ENCODE measurements at places on chromosomes 13 and 19.

- peak; percentile 86 for DNase-seq
Observed at GRCh38 chr19:43446746-43447489, 18.5 kb downstream of the LYPD3 start.

- DNase-seq, result peak; percentile 55
Observed at GRCh38 chr19:55677572-55678028, 2.6 kb downstream of the EPN1 start.

- DNase-seq, result peak; percentile 73
Observed at GRCh38 chr13:29707876-29708543, 112.5 kb upstream of the SLC7A1 start.

GRCh38 chr13:47901441-47901840 is 99.6 kb downstream of the SUCLA2 start:
- no peak for DNase-seq

DNA sequence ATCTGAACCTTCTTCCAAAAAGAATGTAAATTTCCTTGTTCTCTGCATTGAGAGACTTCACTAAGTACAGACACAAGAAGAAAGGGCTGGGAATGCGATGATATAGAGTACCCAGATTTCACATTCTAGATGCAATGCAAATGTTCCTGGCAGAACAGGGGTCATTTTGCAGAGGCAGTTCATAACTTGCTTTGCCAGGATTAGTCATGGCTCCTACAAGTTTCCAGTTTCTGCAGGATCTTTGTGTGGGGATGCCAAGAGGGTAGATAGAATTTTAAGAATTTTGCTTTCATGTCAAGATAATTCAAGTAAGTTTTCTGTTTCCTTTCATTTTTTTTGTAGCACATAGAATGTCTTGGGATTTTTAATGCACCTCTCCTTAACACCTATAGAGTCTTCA is 181.2 kb downstream of the FGF9 start:
- no peak for DNase-seq

- no peak for DNase-seq
Observed at GRCh38 chr13:97234742-97235141, 12.6 kb downstream of the MBNL2 start.

GRCh38 chr13:95039415-95039814 is 261.8 kb downstream of the ABCC4 start:
- DNase-seq, result no peak

- DNase-seq, result peak; percentile 13
Observed at GRCh38 chr13:51158880-51159518, 47.9 kb upstream of the C13orf42 start.

GRCh38 chr13:45537516-45537915 is 72.8 kb downstream of the COG3 start:
- DNase-seq, result peak; percentile 20

- DNase-seq, result peak; percentile 2
Observed at GRCh38 chr13:59710996-59711701, 452.6 kb downstream of the DIAPH3 start.

- peak; percentile 84 for DNase-seq
Observed at GRCh38 chr19:15091918-15092753, 10.1 kb downstream of the OR1I1 start.

DNA sequence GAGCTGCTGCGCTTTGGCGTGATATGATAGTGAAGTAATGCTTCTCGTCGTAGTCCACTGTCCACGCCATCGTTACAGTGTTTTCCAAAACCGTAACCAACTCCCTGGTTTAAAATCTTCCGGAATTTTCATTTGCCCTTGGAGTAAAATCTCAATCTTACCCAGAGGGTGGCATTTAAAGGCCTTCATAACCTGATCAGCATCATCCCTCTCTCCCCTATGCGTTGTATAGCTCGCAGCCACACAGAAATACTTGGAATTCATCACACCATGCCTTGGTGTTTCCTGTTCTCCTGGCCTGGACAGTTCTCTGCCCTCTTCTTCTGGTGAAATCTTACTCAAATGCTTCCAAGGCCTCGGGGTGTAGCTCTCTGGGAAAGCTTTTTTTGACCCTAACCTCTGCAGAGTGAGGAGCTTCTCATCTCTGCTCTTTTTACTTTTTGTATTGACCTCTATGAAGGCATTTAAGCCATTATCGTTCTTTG is 839 bp downstream of the MPHOSPH8 start:
- DNase-seq, result peak; percentile 49

GRCh38 chr13:114049026-114049425 is 75.2 kb upstream of the C13orf46 start:
- DNase-seq, result no peak

DNA sequence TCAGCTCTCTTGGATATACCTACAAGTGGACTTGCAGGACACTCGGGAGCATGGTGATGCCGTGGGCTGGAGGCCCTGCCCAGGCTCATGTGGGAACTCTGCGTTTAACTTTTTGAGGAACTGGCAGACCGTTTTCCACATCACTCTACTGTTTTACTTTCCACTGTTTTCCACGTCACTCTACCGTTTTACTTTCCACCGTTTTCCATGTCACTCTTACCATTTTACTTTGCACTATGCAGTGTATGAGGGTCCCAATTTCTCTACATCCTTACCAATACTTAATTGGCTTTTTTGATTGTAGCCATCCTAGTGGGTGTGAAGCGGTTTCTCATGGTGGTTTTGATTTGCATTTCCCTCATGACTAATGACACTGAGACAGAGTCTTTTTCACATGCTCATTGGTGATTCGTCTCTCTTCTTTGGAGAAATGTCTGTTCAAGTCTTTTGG is 40.5 kb downstream of the GATAD2A start:
- no peak for DNase-seq

DNA sequence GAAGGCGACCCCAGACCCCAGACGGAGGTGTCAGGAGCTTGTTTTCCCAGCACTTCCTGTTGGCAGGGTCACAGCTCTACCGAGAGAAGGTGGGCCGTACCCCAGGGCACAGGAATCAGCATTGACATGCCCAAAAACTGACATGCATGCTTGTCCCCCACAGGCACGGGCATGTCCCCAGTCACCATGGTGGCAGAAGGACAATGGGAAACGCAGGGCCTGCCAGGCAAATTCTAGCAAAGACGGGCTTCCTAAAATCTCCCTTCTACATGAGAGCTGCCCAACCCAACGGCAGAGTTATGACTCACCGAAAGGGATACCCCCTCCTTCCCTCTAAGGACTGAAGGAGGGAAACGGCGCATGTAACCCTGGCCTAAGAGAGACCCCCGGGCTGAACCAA is 18.5 kb downstream of the TSHZ3 start:
- DNase-seq, result no peak

DNA sequence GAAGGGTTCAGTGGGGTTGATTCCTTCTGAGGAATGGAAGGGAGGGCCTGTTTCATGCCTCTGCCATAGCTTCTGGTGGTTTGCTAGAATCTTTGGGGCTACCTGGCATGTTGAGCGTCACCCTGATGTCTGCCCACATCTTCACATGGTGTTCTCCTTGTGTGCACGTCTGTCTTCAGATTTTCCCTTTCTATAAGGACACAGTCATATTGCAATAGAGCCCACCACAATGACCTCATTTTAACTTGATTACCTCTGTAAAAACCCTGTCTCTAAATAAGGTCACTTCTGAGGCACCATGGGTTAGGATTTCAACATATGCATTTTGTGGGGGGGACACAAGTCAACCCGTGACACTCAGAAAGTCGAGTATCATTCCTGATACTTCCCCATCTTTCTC is 257.9 kb downstream of the COG6 start:
- no peak for DNase-seq

GRCh38 chr13:42607546-42607945 is 33.6 kb downstream of the TNFSF11 start:
- no peak for DNase-seq

Measured in dermis blood vessel endothelial cell (primary cell).